ENCODE measurements at places on chromosomes 16 and 17.

DNA sequence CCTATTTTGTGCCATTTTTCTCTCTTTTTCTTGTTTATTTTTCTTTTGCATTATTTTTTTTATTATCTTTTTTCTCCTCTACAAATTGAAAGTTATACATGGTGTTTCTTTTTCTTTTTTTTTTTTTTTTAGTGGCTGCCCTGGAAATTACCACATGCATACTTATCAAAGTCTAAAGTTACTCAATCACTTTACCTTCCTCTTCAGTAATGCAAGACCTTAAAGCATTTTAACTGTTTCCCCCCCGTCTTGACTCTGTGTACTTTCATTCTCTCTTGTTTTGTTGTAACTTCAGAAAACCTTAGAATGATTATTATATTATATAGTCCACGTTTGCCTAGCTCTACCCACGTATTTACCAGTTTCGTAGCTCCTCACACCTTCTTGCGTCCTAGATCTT is 33.3 kb upstream of the SMPD3 start:
- no peak for DNase-seq

- DNase-seq, result no peak
Observed at GRCh38 chr16:70706948-70707465, 21.2 kb upstream of the MTSS2 start.

DNA sequence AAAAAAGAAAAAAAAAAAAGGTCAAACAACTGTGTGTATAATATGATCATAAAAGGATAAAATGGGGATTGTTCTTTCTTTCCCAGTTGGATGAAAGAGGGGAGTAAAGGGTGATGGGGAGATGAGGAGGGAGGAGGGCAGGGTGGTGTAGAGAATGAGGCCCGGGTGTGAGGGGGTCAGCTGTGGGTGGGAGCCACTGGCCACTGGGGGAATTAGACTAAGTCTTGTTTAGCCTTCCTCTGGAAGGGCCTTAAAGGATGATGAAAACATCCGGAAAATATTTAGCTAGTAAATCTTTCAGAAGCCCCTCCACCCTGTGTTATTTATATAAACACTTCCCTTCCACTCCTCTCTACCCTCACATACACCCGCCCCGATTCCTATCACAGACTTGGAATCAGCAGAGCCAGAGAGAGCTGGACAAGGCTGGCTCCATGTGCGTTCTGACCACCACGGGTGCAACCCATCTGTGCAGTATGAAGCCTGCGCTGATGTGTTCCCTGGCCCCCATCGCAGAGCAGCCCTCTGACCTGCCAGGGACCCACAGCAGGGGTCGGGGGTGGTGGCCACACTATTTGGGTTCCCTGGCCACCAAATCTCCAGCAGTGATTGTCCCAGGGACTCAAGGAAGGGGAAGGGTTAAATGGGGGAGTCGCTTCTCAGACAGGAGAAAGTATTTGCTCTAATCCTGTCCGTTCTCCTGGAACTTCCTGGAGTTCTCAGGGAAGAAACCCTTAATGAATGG is 72.7 kb downstream of the GAS7 start:
- DNase-seq, result no peak

DNA sequence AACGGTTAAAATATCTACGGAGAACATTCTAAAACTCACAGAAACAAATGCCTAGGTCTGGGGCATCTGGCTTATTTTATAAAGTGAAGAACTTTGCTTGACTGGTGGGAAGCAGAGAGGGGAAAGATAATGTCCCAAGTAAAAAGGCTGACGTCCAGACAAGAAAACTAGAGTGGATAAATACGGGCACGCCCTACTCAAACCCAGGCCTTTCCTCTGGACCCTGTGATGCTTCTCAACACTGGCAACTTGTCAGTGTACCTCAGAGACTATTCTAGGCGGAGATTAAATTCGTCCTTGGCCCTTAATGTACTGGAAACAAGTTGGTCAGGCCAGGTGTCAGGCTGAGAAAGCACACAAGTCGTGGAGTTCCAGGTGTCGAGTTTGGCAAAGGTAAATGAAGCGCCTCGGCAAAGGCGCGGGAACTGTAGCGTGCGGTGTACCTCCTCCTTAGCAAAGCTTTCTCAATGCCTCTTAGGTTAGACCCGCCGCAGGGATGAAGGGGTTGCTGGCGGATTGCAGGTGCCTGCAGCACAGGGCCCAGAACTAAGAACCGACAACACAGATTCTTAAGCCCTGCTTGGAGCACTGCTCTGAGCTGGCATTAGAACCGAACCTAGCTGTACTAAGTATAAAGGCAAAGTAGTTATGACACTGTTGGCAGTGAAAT is 668 bp upstream of the UNK start:
- DNase-seq, result no peak

DNA sequence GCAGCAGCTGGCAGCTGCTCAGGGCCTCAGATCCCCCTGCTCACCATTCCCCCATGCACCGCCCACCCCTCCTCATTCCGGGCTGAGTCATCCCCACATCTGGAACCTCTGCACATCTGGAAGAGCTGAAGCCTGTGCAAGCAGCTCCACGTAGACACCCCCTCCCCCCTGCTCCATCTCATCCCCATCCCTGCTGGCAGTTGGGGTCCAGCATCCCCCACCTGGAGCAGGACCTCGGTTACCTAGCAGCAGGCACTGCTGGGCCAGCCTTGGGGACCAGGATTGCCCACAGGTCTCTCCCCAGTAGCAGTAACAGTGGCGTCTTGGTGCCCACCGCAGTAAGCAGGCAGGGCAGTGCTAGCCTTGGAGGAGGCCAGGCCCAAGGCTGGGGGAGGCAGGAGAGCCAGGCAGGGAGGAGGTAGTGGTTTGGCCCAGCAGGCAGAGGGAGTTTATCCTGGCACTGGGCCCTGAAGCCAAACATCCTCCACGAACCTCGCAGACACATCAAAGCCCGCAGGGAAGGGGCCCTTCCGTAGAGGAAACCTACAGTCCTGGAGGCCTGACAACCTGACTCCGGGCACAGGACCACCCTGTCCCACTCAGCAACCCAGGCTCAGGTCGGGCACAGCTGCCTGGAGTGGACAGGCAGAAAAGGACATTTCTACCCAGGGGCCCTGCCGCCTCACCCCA is 7.7 kb upstream of the TMEM92 start:
- DNase-seq, result no peak

DNA sequence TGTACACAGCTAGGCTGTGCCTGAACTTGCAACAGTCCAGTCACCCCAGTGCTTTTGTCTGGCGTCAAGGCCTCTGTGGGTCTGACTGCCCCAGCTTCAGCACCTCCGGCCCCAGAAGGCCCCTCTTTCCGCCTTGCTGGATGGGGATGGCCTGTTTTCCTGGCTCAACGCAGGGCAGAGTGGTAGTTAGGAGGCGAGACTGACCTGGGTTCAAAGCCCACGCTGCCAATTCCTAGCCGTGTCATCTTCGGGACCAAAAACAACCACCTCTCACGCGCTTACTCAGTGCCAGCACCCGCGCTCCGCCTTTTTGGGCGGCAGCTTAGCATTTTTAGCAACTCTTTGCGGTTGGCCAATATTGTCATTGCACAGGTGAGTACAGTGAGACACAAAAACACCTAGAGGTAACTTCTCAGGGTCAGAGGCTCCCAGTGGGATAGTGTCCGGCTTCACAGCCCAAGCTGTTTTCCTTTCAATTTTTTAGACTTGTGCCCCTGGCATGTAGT is 4.6 kb downstream of the MYBBP1A start:
- DNase-seq, result no peak

DNA sequence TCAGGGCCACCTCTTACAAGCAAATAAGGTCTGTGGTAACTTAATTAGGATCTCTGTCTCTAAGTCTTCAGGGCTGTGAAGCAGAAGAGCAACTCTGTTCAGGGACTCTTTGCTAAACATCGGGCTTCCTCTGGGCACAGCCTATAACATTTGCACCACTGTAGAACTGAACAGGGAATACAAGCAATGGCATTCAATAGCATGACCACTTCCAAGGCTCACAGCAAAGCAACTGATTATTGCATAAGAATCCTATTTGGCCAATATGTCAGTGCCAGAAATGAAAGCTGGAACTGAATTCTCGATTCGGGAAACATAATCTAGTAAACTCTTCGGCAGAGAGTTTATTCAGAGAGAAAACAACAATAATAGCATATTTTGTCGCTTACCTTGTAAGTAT is 92.2 kb upstream of the AMZ2 start:
- no peak for DNase-seq

DNA sequence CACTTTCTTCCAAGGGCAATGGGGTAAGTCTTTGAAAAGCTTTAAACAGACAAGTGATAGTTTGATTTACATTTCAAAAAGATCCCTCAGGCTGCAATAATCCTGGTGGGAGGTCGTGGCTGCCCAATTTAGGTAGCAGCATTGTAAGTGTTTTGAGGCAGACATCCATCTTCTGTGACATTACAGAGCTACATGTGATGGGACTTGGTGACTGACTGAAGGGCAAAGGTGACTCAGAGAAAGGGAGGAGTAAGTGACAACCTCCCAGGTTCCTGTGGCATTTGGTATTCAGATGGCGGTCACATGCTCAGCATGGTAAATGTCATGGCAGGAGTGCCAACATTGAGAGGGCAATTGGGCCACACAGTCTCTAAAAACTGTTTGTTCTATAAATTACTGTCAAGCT is 26.5 kb downstream of the STAT3 start:
- no peak for DNase-seq

GRCh38 chr16:86334079-86334635 is 176.2 kb upstream of the FOXF1 start:
- DNase-seq, result no peak

DNA sequence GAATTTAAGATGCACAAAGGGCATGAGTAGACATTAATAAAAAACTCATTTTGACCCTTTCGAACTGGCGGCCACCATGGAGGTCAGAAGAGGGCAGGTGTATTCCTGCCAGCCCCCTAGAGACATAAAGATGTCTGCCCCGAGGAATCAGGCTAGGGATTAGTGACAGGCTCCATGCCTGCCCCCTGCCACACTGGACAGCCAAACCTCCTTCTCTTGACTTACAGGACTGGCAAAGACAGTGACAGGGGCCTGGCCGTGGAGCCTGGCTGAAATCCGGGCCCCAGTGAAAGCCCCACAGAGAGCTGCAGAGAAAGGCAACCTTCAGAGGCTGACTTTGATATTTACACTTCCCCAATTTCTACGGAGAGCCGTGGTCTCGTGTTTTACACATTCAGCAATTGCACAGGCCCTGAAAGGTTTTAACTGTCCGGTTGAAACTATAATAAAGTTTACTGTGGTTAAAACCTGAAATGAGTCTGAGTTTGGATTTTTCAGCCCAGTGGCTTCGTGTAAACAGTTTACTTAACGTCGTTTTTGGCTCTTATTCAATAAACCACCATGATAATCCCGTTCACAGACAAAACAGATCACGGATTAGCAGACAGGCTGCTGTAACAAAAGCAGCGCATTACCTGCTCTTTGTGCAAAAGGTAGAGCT is 243.9 kb upstream of the MYOCD start:
- no peak for DNase-seq

DNA sequence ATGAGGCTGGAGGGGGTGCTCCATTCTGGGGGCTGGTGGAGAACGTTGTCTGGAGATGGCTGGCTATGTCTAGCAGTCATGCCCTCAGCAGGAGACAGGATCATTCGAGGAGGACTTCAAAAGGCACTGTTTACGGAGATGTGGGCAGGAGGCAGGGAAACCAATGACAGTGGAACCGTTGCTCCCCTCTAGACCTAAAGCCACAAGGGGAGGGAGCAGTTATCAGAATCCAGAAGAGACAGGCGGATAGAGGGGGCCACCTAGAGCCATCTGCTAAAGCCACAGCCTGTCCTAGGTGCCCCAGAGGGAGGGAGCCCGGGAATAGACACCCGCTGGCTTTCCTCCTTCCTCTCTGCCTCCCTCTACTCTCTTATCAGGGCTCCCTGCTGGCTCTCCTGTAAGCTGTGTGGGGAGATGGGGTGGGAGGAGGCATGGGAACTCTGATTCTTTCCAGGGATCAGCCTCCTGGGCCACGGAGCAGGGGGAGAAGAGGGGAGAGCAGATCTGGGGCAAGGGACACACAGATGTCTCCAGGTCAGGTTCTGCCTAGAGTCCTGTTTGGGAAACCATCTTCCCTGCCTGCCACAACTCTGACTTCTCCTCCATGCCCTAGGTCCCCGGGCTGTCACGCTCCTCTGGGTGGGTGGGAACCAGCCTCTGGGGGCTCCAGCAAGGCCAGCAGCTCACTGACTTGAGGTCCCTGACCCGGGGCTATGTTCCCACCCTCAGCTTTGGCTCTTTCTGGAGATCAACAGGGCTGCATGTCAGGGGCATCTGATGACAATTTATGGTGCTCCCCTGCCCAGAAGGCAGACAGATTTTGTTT is 42.3 kb downstream of the IRX3 start:
- no peak for DNase-seq

DNA sequence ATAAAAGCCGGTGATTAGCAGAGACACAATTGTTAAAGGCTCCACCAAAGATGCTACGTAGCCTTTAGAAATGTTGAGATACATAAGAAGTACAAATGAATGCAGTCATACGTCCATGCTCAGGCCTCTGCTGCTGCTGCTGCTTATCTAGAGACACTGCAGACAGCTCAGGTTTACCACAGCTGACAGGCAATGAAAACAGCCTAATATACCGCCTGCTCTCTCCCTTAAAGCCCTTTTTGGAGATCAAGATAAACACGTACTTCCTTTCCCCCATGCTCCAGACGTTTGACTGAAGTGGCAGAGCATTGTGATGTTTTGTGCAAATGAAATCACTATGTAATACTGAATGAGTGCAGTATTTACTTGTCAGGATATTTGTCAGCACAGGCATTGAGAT is 185.3 kb downstream of the AATF start:
- no peak for DNase-seq

GRCh38 chr17:8976638-8977037 is 11.1 kb upstream of the PIK3R5 start:
- no peak for DNase-seq

- DNase-seq, result no peak
Observed at GRCh38 chr16:84916178-84916577, 95.2 kb downstream of the ZDHHC7 start.

DNA sequence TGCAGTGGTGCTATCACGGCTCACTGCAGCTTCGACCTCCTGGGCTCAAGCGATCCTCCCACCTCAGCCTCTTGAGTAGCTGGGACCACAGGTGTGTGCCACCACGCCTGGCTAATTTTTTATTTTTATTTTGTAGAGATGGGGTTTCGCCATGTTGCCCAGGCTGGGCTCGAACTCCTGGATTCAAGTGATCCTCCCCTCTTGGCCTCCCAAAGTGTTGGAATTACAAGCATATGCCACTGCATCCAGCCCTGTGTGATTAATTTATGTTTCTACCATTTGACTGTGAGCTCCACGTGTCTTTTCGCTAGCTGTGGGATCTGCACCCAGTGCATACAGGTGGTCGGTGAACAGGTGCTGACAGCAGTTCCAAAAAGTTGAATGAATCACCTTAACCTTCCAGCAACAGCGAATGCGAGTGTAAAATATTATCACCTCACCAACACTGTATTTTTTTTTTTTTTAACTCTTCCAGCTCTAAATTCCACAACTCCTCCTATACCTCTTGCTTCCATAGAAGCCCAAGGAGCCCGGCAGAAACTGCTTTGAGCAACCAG is 484 bp upstream of the NUDT7 start:
- no peak for DNase-seq

- no peak for DNase-seq
Observed at GRCh38 chr17:43891851-43892646, 15.3 kb downstream of the MPP2 start.
